ENCODE measurements at places on chromosomes 7 and 10.

DNA sequence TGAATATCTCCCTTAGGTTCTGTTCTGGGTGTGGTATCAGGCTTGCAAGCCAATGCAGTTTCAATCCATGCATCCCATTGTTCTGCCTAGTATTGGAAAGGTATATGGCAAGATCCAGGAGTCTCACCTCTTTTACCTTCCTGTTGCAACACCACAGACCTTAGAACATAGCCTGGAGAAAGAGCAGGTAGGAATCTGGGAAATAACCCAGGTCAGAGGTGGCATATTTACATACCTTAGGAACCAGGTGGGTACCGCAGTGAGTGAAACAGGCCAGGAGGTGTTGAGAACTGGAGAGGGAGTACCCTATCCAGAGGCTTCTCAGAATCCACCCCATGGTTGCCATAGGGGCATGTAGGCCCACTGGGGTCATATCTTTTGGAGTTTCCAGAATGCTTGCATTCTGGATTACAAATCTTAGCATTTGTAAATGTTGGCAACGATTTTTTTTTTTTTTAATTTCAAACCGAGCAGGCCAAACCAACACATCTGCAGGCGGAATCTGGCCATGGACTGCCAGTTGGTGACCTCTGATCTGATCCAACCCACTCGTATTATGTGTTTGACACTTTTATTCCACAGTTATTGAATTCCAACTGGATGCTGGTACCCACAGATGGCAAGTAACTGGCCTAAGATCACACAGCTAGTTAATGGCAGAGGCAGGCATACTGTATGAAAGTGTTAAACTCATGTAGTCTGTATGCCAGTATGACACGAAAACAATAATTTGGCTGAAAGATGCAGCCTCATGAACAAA lies 180.3 kb upstream of the TCF7L2 start:
- no peak for DNase-seq

DNA sequence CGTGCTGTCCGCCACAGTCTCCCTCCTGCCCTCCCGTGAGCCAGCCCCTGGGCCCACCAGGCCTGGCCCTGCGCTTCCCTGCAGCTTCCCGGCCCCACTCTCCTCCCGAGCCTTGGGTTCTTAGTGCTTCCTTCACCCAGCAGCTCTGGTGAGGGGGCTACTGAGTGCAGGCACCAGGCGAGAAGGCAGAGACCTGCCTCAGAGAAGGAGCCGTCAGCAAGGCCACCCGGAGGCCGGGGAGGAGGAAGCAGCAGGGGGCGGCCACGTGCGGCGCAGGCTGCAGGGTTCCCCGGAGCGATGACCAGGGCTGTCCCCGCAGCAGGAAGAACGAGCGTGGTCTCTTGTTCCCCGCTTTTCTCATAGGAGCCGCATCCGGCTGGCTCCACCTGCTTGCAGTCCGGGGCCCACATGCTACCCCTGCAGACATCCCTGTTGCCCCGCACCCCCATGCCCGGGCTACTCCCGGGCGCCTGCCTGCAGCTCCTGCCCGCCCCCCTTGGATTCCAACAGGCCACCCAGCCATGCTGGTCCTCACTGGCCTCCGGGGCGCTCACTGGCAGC lies 20.5 kb downstream of the YKT6 start:
- no peak for DNase-seq

DNA sequence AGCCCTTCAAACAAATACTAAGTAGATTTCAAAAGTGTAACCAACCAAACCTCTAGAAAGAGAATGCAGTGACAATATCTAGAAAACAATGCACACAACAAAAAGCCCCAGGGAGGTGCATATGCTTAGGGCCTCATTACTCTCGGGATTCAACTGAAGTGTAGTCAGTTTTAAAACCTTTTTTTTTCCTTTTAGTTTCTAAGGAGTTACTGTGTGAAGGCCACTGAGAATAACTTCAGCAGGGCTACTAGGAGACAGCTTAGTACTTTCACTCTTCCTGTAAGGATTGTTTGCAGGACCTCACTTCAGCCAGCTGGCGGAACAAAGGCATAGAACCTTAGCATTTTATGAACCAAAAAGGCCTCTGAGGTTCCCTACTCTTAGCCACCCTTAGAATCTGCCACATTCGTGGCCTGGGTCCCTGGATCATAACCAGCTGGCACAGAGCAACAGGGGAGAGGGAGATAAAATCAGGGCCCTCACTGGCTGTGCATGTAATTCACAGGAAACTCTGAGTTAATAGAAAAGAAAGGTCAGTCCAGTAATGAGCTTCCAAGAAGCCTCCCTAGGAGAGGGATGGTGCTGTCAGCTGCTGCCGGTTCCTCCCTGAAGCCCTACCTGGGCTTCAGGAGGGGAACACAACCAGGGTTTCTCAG lies 3.6 kb downstream of the VOPP1 start:
- no peak for DNase-seq

GRCh38 chr7:68434857-68435256 lies 1163.4 kb upstream of the AUTS2 start:
- no peak for DNase-seq

- DNase-seq: no peak
Measured at GRCh38 chr10:62655337-62655994, 149.1 kb upstream of the ADO start.

Measured in HTR-8/SVneo (cell line).